ENCODE measurements at places on chromosomes 12 and 14. TPM values are rescaled to one million over a fixed set of nuclear protein-coding genes. Genes with fewer than 3 reads are reported as not detected.

NDUFA9 gene
- total RNA-seq = 93.3 TPM

AJUBA gene
- 3.2 TPM for total RNA-seq

HCAR3 gene
- total RNA-seq = 0.09 TPM

ACSS3 gene
- total RNA-seq = not detected

COCH gene
- total RNA-seq = 0.94 TPM

FGF23 gene
- total RNA-seq = not detected

WIF1 gene
- total RNA-seq = not detected

- peak overlapping the region; percentile 78 for H3K4me3 ChIP-seq
- H3K27ac ChIP-seq = no peak overlapping the region
- peaks cover 11% of the 10 kb centered on the region for H3K27me3 ChIP-seq
- peaks cover 37% of the 10 kb centered on the region for H3K4me1 ChIP-seq
These were observed 910 bp upstream of the NOPCHAP1 start for GRCh38 chr12:104985206-104985605.

DNA sequence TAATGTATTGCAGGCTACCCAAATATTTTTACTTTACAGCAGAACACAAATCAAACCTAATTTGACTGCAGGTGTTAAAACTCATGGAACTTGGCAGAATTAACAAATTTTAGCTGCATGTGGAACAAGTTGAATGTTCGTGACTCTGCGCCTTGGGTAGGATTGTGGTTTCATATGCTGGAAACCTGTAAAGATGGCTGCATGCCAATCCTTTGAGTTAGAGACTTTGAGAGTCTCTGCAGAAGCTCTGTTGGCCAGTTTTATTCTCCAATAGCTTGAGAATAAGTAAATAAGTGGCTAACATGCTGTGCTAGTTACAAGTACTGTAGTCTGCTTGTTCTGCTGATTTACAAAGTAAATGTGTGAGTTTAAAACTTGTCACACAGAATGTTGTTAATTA lies 77.8 kb downstream of the PDE6H start:
- H3K4me3 ChIP-seq = no peak overlapping the region
- no peaks in the 10 kb centered on the region for H3K36me3 ChIP-seq
- H3K27me3 ChIP-seq = no peaks in the 10 kb centered on the region
- H3K4me1 ChIP-seq = peaks cover 19% of the 10 kb centered on the region
- no peak overlapping the region for H3K27ac ChIP-seq

GRCh38 chr14:29814156-29815015 lies 113.3 kb downstream of the PRKD1 start:
- no peak overlapping the region for H3K4me3 ChIP-seq
- H3K27me3 ChIP-seq = no peaks in the 10 kb centered on the region
- no peak overlapping the region for H3K27ac ChIP-seq
- no peaks in the 10 kb centered on the region for H3K4me1 ChIP-seq
- no peaks in the 10 kb centered on the region for H3K36me3 ChIP-seq
- DNase-seq = no peak

DNA sequence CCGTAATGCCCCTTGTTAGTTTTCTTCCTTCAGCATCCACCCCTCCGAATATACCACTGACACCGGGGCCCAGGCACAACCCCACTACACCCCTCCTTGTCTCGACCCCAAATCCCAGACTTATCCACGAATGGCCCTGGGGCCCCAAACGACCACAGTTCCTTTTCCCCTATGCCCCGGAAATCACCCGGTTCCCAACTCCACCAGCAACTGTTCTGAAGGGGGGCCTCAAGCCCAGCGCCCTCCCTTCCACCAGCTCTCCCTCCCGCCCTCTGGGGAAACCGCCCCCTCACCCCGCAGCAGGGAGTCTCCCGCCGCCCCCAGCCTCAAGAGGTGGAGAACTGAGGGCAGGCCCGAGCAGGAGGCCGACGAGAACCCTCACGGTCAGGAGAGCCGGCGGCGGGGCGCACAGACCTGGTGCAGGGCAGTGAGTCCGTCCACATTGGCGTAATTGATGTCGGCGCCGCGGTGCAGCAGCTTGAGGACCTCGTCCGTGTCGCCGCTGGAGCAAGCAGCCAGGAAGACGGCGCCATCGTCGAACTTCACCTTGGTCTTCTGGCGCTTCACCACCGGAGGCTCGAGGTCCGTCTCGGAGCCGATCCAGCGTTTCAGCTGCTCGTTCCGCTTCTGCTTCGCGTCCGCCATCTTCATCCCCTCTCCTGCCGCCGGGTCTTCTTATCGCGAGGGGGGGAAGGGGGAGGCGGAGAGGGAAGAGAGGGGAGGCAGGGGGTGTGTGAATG lies 446 bp downstream of the PPP1R12A start:
- H3K4me1 ChIP-seq = peaks cover 36% of the 10 kb centered on the region
- H3K27ac ChIP-seq = peak overlapping the region; percentile 96
- DNase-seq = peak; percentile 72
- H3K36me3 ChIP-seq = peaks cover 5% of the 10 kb centered on the region
- H3K27me3 ChIP-seq = no peaks in the 10 kb centered on the region
- H3K4me3 ChIP-seq = peak overlapping the region; percentile 95

DNA sequence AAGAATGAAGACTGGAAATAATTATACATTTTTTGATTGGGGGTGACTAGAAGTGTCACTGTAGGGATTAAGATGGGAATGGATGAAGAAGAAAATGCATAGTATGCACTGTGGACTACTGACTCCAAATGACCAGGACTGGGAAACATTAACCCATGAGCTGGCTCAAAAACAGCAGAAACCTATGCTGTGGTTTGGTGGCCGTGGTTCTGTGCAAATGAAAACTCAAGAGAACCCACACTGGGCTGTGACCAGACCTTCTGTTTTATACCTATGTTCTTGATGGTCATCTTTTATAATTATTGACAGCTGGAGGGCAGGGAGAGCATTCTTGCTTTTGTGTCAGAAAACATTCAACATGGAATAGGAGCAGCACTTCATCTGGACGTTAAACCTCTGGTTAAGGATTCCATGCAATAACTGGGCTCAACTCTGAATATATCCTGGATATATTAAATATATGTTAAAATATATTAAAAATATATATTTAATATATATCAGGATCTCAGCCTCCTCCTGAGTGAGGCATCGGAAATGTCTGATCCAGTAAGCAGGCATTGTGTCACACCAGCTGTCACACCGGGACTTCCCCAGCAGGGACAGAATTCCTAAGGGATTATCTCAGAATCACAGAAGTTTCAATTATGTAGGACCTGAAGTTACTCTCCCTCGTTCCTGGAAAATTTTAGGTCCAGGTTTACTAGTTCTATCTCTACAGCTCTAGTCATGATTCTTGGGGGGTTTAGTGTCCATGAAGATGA lies 48.5 kb downstream of the BBS10 start:
- no peak overlapping the region for H3K27ac ChIP-seq
- no peaks in the 10 kb centered on the region for H3K4me1 ChIP-seq
- H3K36me3 ChIP-seq = no peaks in the 10 kb centered on the region
- H3K27me3 ChIP-seq = peaks cover 4% of the 10 kb centered on the region

- peaks cover 96% of the 10 kb centered on the region for H3K36me3 ChIP-seq
- H3K4me3 ChIP-seq = peak overlapping the region; percentile 84
- peaks cover 95% of the 10 kb centered on the region for H3K4me1 ChIP-seq
These were observed 44.1 kb downstream of the DAD1 start for GRCh38 chr14:22544881-22545420.

- H3K27ac ChIP-seq = no peak overlapping the region
- no peaks in the 10 kb centered on the region for H3K36me3 ChIP-seq
- H3K27me3 ChIP-seq = no peaks in the 10 kb centered on the region
- no peaks in the 10 kb centered on the region for H3K4me1 ChIP-seq
- DNase-seq = no peak
- H3K4me3 ChIP-seq = no peak overlapping the region
These were observed 13.1 kb upstream of the ANKS1B start for GRCh38 chr12:99997806-99998205.

GRCh38 chr14:68217791-68218340 lies 398.3 kb downstream of the RAD51B start:
- peaks cover 11% of the 10 kb centered on the region for H3K4me1 ChIP-seq
- H3K27ac ChIP-seq = no peak overlapping the region
- DNase-seq = no peak
- H3K4me3 ChIP-seq = no peak overlapping the region
- H3K27me3 ChIP-seq = no peaks in the 10 kb centered on the region

DNA sequence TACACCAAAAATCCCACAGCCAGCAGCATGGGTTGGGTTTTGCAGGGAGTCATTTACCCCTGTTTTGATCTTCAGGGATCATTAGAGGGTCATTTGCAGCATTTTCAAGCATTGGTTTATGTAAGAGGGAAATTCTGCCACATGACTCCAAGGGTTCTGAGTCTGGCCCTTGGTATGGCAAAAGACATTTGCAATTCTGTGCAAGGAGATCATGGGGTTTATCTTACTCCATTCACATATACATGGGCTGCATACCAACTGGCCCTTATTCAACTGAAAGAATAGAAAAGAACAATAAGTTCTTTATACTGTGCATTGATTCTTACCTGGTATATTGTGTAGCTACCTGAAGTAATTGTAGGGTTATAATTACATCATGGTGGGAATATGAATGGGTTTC lies 13.7 kb downstream of the SIX4 start:
- H3K4me3 ChIP-seq = no peak overlapping the region
- no peak overlapping the region for H3K27ac ChIP-seq
- H3K36me3 ChIP-seq = no peaks in the 10 kb centered on the region

GRCh38 chr12:129226851-129227250 lies 373.6 kb downstream of the GLT1D1 start:
- H3K27me3 ChIP-seq = peaks cover 2% of the 10 kb centered on the region
- no peaks in the 10 kb centered on the region for H3K4me1 ChIP-seq
- no peak overlapping the region for H3K4me3 ChIP-seq
- DNase-seq = no peak
- H3K36me3 ChIP-seq = no peaks in the 10 kb centered on the region

- DNase-seq = no peak
- no peak overlapping the region for H3K27ac ChIP-seq
- no peak overlapping the region for H3K4me3 ChIP-seq
- H3K27me3 ChIP-seq = peaks cover 2% of the 10 kb centered on the region
- no peaks in the 10 kb centered on the region for H3K36me3 ChIP-seq
- no peaks in the 10 kb centered on the region for H3K4me1 ChIP-seq
These were observed 128.0 kb upstream of the RASSF8 start for GRCh38 chr12:25830456-25830855.

GRCh38 chr12:59649203-59649602 lies 53.4 kb downstream of the SLC16A7 start:
- no peak for DNase-seq
- no peak overlapping the region for H3K4me3 ChIP-seq

- no peaks in the 10 kb centered on the region for H3K4me1 ChIP-seq
- H3K27ac ChIP-seq = no peak overlapping the region
- H3K36me3 ChIP-seq = no peaks in the 10 kb centered on the region
These were observed 366.3 kb upstream of the GARIN6 start for GRCh38 chr12:99281277-99281676.

DNA sequence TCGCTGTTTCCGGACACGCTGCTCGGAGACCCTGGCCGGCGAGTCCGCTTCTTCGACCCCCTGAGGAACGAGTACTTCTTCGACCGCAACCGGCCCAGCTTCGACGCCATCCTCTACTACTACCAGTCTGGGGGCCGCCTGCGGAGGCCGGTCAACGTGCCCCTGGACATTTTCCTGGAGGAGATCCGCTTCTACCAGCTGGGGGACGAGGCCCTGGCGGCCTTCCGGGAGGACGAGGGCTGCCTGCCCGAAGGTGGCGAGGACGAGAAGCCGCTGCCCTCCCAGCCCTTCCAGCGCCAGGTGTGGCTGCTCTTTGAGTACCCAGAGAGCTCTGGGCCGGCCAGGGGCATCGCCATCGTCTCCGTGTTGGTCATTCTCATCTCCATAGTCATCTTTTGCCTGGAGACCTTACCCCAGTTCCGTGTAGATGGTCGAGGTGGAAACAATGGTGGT lies 90.0 kb downstream of the GALNT8 start:
- H3K4me3 ChIP-seq = peak overlapping the region; percentile 55
- DNase-seq = no peak
- no peaks in the 10 kb centered on the region for H3K36me3 ChIP-seq
- H3K27ac ChIP-seq = no peak overlapping the region
- H3K4me1 ChIP-seq = peaks cover 45% of the 10 kb centered on the region

- H3K4me3 ChIP-seq = no peak overlapping the region
- no peaks in the 10 kb centered on the region for H3K27me3 ChIP-seq
- no peak for DNase-seq
- peaks cover 9% of the 10 kb centered on the region for H3K36me3 ChIP-seq
- H3K27ac ChIP-seq = no peak overlapping the region
These were observed 254.6 kb downstream of the FBXL14 start for GRCh38 chr12:1339618-1340319.

DNA sequence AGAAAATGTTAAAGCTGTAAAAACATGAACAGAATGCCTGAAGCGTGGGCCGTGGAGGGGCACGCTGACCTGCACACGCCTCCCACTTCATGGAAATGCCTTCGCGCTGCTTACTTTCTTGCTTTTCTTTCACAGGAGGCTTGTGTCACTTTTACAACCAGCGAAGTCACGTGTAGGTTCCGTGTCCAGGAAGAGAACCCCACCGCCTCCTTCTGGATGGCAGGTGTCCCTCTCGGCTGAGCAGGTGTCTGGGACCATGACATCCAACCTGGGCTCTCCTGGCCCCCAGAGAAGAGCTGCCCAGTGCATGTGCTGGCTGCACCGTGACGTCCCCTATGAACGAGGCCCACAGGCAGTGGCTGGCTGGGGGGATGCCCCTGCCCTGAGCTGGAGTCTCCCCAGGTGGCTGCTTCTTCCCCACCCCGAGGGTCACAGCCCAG lies 345.0 kb upstream of the SFSWAP start:
- no peak overlapping the region for H3K27ac ChIP-seq
- H3K36me3 ChIP-seq = no peaks in the 10 kb centered on the region
- peaks cover 2% of the 10 kb centered on the region for H3K27me3 ChIP-seq
- DNase-seq = no peak
- no peaks in the 10 kb centered on the region for H3K4me1 ChIP-seq

- no peaks in the 10 kb centered on the region for H3K27me3 ChIP-seq
- H3K4me3 ChIP-seq = no peak overlapping the region
- no peak for DNase-seq
- no peaks in the 10 kb centered on the region for H3K4me1 ChIP-seq
- no peaks in the 10 kb centered on the region for H3K36me3 ChIP-seq
These were observed 227.5 kb upstream of the LMO3 start for GRCh38 chr12:16833376-16834015.

GRCh38 chr14:43105305-43105704 lies 1401.8 kb downstream of the FSCB start:
- no peaks in the 10 kb centered on the region for H3K4me1 ChIP-seq
- H3K27ac ChIP-seq = no peak overlapping the region
- no peaks in the 10 kb centered on the region for H3K36me3 ChIP-seq
- DNase-seq = no peak
- no peak overlapping the region for H3K4me3 ChIP-seq
- H3K27me3 ChIP-seq = no peaks in the 10 kb centered on the region

- no peak overlapping the region for H3K27ac ChIP-seq
- no peak for DNase-seq
- H3K27me3 ChIP-seq = peaks cover 64% of the 10 kb centered on the region
- H3K36me3 ChIP-seq = no peaks in the 10 kb centered on the region
- H3K4me3 ChIP-seq = no peak overlapping the region
These were observed 356.2 kb downstream of the SNAPC1 start for GRCh38 chr14:62118461-62118860.

- H3K4me1 ChIP-seq = no peaks in the 10 kb centered on the region
- H3K27ac ChIP-seq = no peak overlapping the region
- no peak for DNase-seq
- H3K4me3 ChIP-seq = no peak overlapping the region
These were observed 55.5 kb downstream of the KCNA5 start for GRCh38 chr12:5099136-5099535.

DNA sequence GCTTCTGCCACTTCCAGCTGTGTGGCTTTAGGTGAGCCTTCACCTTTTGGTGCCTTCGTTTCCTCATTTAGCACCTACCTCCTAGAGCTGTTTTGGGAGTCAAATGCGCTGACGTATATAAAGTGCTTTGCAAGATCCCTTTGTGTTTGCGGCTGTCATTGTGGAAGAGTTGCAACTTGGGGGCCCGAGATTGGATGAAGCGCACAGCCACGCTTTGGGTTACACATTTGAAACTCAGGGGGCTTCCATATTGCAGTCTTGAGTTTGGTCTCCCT lies 636 bp upstream of the ARL6IP4 start:
- no peak for DNase-seq
- H3K27ac ChIP-seq = peak overlapping the region; percentile 85
- peaks cover 12% of the 10 kb centered on the region for H3K36me3 ChIP-seq
- H3K4me1 ChIP-seq = peaks cover 52% of the 10 kb centered on the region
- peak overlapping the region; percentile 87 for H3K4me3 ChIP-seq

Measured in activated CD4-positive, alpha-beta T cell treated with anti-CD3 and anti-CD28 coated beads for 36 hours (primary cell).